NCI-H774 (cell line): ENCODE measurements at places on chromosomes 1 and 21.

DNA sequence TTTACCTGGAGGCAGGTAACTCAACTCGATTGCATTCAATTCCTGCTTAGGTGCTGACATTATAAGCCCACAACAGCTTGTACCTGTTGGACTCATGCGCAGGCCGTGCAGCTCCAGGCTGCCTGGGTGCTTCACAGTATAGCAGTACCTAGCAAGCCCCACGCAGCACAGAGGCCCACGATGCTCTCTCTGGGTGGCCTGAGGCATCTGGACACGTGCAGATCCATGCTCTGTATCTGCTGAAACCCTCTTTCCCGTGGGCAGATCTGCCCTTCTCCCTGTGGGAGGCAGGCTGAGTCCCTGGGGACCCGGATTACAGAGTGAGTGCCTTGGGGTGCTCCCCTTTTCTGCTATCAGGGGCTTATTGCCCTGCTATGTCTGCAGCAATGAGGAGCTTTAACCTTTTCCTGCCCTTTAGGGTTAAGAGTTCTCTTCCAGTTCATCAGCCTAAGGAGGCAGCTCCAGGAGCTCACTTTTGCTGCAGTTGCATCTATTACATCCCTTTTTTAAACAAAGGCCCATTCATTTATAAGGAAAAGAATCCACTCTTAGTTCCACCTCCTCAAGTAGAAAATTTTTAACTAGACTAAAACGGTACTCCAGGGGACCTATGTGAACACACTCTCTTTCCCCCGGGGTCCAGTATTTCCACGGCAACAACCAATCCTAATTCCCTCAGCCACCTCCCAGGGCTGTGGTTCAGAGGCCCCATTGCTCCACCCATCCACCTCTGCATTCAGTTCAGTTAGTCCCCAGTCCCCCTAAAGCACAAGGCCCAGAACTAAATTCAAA is 19.3 kb downstream of the ITPKB start:
- no peak for DNase-seq

- no peak for DNase-seq
Measured at GRCh38 chr1:12372180-12372579, 142.3 kb downstream of the VPS13D start.

GRCh38 chr1:94327001-94327690 is 89.8 kb upstream of the ARHGAP29 start:
- DNase-seq = no peak

DNA sequence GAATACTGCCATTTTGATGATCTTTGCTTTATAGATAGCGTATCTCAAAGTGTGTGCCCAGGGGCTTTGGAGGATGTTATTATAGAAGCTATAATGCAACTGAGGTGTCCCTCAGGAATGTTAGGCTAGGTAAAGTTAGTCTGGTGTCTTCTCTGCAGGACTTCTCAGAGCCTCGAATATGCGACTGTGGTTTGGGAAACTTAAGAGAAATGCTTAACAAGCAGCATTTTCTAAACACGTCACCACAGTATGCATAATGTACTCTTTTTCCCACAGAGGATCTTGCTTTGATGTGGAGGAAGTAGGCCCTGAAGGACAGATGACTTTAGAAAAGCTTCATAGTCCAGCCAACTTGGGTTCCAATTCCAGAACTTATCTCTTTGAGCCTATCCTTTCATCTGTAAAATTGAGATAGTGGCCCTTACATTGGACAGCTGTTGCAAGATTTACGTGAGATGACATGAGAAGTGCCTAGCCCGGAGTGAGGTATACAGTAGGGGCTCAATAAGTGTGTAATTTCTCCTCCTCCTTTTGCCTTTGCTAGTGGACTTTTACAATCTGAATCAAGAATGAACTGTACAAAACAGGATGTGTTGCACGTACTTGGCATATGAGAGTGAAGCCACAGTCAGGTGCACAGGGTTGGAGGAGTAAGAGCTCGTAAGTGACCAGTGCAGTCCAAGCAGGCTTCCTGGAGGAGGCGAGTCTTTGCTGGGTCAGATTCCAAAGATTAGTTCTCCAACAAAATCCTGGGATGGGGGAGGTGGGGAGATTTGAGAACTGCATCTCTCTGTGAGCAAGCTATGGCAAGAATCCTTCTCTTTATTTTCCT is 29.7 kb upstream of the TRABD2B start:
- no peak for DNase-seq

GRCh38 chr1:231817801-231818200 is 191.2 kb downstream of the DISC1 start:
- DNase-seq = no peak
